ENCODE measurements at places on chromosomes 16 and 17. TPM values are rescaled to one million over a fixed set of nuclear protein-coding genes. Genes with fewer than 3 reads are reported as not detected.

Gene TMC8
- total RNA-seq = 5.4 TPM

Gene MSLN
- total RNA-seq = not detected

Gene OR4D1
- total RNA-seq = not detected

Gene ZACN
- not detected for total RNA-seq

Gene UBFD1
- 50.5 TPM for total RNA-seq

Gene LDHD
- 98.5 TPM for total RNA-seq

Gene ETV4
- total RNA-seq = 0.42 TPM

Gene ABCA8
- 27.9 TPM for total RNA-seq

Gene MT3
- total RNA-seq = not detected

DNA sequence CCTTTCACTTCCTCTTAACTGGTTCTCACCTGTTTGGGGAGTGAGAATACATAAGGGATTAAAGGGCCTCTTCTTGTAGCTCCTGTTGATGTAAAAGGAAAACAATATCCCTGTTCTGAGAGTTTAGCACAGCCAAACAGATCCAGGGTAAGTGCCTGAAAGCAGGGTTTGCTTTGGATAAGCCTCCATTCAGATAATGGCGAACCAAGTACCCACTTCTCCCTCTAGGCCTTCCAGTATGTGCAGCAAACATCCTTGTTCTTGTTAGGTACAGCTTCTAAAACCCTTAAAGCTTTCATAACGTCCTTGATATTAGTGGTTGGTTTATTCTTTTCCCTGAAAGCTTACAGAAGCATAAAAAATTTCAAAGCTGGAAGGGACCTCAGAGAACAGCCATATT lies 130.6 kb upstream of the DNAH9 start:
- H3K27me3 ChIP-seq = no peaks in the 10 kb centered on the region
- no peak for DNase-seq
- H3K4me1 ChIP-seq = no peaks in the 10 kb centered on the region
- H3K4me3 ChIP-seq = no peak overlapping the region
- H3K36me3 ChIP-seq = no peaks in the 10 kb centered on the region

DNA sequence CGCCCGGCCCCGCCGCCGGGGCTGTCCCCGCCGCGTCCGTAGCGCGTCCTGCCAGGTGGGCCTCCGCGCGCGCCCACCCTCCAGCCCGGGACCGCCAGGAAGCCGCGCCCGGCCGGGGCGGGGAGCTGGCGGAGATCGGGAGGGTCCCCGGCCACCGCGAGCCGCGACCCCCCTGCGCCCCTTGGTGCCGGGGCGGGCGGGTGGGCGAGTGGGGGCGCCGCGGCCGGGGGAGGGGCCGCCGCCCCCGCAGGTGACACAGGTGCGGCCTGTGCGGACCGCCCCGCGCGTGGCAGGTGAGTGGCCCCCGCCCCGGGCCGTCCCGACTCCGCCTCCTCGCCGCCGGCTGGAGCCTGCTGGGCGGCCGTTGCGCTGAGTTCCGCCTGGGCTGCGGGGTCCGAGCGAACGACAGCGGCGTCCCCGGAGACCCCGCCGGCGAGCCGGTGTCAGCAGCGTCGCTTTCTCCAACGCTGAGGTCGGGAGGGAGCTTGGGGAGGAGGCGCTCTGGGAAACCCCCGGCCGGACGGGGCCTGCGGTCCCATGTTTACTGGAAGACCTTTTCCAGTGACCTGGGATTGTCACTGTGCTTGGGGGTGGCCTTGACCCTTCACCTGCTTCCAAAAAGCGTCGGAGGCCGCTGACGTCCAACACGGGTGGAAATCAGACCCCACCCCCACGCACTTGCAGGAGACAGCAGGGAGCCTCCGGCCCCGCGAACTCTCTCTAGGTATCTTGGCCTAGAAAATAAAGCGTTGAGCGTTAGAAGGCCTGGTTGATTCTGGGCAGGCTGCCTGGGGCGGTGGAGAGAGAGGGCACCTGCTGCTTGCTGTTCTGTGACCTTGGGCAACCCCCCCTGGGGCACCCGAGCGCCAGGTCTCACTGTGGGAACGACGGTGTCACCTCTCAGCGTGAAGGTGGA lies 542 bp downstream of the KLHL36 start:
- no peaks in the 10 kb centered on the region for H3K4me1 ChIP-seq
- no peaks in the 10 kb centered on the region for H3K27me3 ChIP-seq
- peaks cover 5% of the 10 kb centered on the region for H3K36me3 ChIP-seq
- peak; percentile 74 for DNase-seq
- peak overlapping the region; percentile 77 for H3K4me3 ChIP-seq
- H3K27ac ChIP-seq = peak overlapping the region; percentile 85

- H3K27me3 ChIP-seq = no peaks in the 10 kb centered on the region
- H3K4me1 ChIP-seq = no peaks in the 10 kb centered on the region
- H3K4me3 ChIP-seq = peak overlapping the region; percentile 80
- H3K36me3 ChIP-seq = no peaks in the 10 kb centered on the region
- no peak overlapping the region for H3K27ac ChIP-seq
- no peak for DNase-seq
Measured at GRCh38 chr17:82696916-82697807, 1.3 kb downstream of the RAB40B start.

GRCh38 chr16:2205104-2205966 lies at the start of gene MLST8:
Gene MLST8 (plus strand): TSS chr16:2205454. CDS start chr16:2206086, 632 bp downstream.
- no peaks in the 10 kb centered on the region for H3K27me3 ChIP-seq
- H3K36me3 ChIP-seq = peaks cover 6% of the 10 kb centered on the region
- DNase-seq = peak; percentile 90
- peak within 1 kb of the TSS; percentile 89 for H3K27ac ChIP-seq

GRCh38 chr17:34365340-34365739 lies 2.3 kb upstream of the CCL1 start:
- no peak overlapping the region for H3K4me3 ChIP-seq
- no peaks in the 10 kb centered on the region for H3K36me3 ChIP-seq
- no peaks in the 10 kb centered on the region for H3K27me3 ChIP-seq
- DNase-seq = no peak
- H3K4me1 ChIP-seq = peaks cover 22% of the 10 kb centered on the region

- no peaks in the 10 kb centered on the region for H3K27me3 ChIP-seq
- no peak overlapping the region for H3K4me3 ChIP-seq
- DNase-seq = no peak
- no peaks in the 10 kb centered on the region for H3K36me3 ChIP-seq
Measured at GRCh38 chr16:2774161-2774891, 2.8 kb downstream of the ELOB start.

GRCh38 chr16:23898682-23899430 lies 63.1 kb downstream of the PRKCB start:
- no peak for DNase-seq
- H3K4me3 ChIP-seq = no peak overlapping the region
- no peaks in the 10 kb centered on the region for H3K4me1 ChIP-seq
- no peaks in the 10 kb centered on the region for H3K27me3 ChIP-seq
- H3K36me3 ChIP-seq = no peaks in the 10 kb centered on the region

Measured in right lobe of liver (tissue), 6 donors.